ENCODE measurements at places on chromosomes 2 and 18.
A peak's percentile ranks its signal among the peaks of the same experiment; 100 is the strongest.

- DNase-seq = no peak
Observed at GRCh38 chr2:30026091-30027055, 105.0 kb upstream of the ALK start.

GRCh38 chr2:232103140-232103737 is 141.7 kb downstream of the DIS3L2 start:
- DNase-seq = no peak

GRCh38 chr18:48613589-48614404 is 75.0 kb downstream of the CTIF start:
- DNase-seq = no peak

DNA sequence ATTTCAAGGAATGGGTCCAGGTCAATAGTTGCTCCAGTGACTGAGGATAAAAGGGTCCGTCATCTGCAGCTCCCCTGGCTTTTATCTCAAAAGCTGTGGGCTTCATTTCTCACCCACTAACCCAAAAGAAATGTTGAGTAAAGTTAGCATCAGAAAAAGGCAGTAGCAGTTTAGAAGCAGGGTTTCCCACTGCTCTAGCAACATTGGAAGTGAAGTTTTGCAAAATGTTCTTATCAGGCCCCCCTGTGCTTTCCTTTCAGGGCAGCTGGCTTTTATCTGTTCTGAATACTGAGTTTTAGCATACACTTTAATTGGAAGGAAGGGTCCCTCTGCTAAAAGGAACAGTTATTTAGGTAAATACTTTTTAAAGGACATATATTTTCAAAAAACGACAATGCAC is 296.2 kb upstream of the RAB12 start:
- no peak for DNase-seq

DNA sequence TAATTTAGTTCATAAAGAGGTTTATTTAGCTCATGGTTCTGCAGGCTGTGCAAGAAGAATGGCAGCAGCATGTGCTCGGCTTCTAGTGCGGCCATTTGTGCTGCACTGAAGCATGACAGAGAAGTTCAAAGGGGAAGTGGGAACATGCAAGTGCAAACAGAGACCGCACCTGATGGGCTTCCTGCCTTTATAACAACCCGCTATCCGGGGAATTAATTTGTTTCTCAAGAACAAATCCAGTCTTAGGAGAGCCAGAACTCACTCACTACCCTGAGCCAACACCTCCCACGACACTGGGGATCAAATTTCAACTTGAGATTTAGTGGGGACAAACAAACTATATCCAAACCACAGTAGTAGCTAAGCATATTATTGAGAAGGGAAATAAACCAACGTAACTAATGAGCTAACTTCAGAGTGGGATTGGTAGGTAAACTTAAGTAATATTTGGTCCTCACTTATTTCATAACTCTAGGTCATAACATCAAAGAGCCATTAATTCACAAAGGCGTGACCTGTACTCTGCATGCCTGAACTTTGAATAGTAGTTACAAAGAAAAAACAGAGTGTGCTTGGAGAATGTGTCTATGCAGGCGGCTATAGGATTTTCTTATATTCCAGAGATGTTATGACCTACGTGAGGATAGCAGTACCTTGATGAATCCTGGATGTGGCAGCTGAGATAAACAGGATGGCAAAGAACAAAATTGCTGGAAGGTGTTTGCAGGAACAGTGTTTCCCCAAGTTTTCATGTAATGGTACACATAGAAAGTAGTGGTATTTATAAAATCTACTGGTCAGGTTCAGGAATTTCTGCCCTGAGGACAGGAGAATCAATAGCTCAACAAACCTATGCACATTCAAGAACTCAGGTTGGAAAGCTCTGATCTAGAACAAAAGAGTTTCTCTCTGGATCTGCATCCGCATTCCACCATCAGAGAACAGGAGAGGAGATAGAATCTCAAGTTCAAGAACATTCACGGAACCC is 845.9 kb upstream of the ID2 start:
- peak; percentile 69 for DNase-seq

GRCh38 chr2:71064754-71065621 is 3.5 kb upstream of the NAGK start:
- no peak for DNase-seq

GRCh38 chr2:74575320-74575719 is 20.8 kb downstream of the DOK1 start:
- no peak for DNase-seq

DNA sequence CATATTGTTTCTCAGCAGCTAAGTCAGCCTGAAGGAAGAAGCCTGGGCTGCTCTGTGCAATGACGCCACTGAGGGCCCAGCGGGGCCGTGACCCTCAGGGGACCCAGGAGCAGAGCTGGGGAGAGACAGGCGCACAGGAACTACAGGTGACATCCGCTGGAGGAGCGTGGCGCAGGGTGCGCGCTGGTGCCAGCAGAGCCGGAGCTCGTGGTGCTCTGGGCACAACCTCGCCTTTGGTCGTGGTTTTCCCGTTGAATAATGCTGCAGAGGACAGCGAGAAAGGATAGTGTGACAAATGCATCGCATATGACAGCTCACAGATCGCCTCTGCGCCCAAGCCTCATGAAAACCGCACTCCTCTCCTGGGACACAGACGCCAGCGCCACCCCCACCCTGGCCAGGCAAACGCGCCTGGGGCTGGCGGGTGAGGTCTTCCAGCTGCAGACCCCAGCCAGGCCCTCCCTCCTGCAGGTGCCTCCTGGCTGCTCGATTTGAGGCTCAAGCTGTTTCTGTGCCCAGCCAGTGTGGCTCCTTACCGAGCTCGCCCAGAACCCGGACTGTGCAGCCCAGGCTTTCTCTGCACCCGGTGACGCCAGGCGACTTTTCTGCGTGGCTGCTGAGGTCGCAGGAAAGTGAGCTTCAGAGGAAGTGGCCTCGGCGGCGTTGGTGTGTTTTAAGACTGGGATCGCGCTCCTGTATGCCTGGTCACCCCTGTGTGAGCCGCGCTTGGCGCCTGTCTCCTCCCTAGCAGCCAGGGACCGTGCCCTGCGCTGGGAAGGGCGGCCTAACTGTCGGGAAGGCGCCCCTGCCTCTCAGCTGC is 583.1 kb upstream of the HS6ST1 start:
- no peak for DNase-seq

- no peak for DNase-seq
Observed at GRCh38 chr2:167103757-167104133, 215.5 kb downstream of the XIRP2 start.

- DNase-seq = no peak
Observed at GRCh38 chr2:172230889-172231401, 128.2 kb upstream of the DLX2 start.

DNA sequence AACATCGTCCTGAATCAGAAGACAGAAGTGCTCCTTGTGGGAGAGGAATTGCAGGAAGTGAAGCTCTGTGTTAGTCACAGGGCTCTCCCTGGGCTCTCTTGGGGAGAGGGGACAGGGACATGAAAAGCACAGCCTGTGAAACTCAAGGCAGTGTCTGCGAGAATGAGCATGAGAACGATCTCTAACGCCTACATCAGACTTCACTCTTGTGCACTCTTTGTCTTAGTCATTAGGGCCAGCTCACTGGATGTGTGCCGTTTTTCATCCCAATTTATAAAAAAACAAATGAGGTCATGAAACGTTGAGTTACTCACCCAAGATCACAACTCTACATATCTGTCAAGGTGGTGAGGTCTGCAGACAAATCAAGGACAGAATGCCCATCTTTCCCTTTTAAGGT is 27.0 kb upstream of the TWIST2 start:
- DNase-seq = no peak

- no peak for DNase-seq
Observed at GRCh38 chr2:144349674-144350073, 170.2 kb downstream of the ZEB2 start.

DNA sequence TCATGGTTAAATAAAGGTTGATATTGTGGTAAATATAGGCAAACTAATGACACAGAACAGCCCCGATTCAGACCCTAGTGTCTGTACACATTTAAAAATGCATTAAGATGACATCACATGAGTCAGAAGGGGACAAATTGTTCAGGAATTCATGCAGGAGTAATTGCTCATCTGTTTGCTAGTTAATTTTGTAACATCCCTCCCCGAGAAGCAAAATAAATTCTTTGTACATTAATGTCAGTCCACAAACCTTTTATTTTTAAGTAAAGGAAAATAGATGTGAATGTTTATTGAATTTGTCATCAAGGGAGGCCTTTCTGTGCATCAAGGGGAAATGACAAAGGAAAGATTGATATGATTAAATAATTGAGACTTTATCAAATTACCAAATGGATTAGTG is 69.9 kb downstream of the SH3BP4 start:
- DNase-seq = no peak

DNA sequence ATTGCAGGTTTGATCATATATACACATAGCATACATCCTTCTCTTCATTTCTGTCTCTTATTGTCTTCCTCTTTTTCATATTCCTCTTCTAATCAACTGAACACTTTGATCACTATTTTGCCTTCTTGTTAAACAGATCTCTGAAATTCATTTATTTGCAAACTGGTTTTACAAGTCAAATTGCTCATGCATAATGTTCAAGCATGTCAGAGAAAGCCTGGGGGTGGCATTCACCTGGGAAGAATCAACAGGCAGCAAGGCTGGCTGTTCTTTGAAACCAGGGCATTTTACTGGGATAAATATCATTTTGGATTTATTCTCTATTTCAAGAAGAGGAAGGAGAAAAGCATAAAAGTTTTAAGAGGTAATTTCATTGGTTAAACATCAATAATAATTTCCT is 66.9 kb upstream of the LRATD1 start:
- DNase-seq = no peak

GRCh38 chr2:199946196-199946595 is 9.1 kb downstream of the TYW5 start:
- DNase-seq = no peak

DNA sequence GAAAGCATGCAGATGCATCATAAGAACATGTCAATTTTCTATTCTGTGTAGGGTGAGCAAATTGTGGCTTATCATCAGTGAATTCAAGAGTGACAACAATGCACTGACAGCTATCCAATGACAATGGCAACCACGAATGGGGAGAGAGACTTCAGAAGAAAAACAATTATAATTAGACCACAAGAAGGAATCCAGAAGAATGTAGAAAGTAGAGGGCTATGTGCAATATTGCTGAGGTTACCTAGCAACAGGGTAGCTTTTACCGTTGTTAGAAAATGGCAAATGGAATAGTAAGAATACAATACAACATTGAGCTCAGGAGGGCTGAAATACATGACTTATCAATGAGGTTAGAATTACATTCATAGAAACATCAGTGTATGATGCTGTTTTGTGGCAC is 71.1 kb upstream of the SESTD1 start:
- DNase-seq = no peak

- DNase-seq = no peak
Observed at GRCh38 chr18:78518805-78519204, 460.8 kb upstream of the SALL3 start.

DNA sequence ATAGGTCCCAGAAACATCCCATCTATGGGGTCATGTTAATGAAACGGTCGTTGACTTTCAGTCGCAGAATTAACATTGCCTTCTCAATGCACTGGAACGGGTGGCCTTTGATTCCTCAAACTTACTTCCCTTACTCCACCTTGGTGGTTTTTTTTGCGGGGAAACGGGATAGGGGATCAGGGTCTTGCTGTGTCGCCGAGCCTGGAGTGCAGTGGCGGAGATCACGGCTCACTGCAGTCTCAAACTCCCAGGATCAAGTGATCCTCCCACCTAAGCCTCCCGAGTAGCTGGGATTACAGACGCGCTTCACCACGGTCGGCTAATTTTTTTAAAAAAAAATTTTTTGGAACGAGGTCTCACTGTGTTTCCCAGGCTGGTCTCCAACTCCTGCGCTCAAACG is 754 bp downstream of the ATG16L1 start:
- DNase-seq = no peak

DNA sequence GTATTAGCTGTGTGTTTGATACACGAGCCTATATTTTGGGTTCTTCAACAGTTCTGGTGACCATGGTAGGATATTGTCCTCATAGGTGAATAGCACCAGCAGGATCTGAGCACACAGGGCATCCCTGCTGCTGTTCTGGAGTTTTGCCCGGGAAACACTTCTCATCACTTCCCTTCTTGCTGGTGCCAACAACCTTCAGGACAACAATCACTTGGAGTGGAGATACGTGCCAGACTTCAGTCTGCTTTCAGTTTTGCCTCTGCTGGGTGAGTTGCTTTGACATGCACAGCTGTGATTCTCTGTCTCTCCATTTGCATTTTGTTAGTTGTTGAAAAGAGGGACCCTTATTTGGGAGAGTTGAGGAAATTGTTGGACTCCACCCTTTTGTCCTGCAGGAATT is 1347.2 kb upstream of the DDX18 start:
- peak; percentile 9 for DNase-seq

All from NCI-H2029 (cell line).